WTC11 (cell line): ENCODE measurements at places on chromosomes 1 and 21. TPM values are rescaled to one million over a fixed set of nuclear protein-coding genes. Genes with fewer than 3 reads are reported as not detected.

DNA sequence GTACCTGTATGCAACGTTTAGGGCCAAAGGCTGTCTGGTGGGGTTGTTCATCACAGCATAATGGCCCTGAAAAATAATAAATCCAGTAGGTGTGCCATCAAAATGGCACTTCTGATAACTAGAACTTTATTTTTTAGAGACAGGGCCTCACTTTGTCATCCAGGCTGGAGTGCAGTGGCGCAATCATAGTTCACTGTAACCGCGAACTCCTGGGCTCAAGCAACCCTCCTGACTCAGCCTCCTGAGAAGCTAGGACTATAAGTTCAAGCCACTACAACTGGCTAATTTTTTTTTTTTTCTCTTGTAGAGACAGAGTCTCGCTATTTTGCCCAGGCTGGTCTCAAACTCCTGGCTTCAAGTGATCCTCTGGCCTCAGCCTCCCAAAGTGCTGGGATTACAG lies 4.7 kb downstream of the SNAPIN start:
- no peak for DNase-seq

GRCh38 chr1:23979387-23979880 lies 693 bp downstream of the SRSF10 start:
- no peak for DNase-seq

DNA sequence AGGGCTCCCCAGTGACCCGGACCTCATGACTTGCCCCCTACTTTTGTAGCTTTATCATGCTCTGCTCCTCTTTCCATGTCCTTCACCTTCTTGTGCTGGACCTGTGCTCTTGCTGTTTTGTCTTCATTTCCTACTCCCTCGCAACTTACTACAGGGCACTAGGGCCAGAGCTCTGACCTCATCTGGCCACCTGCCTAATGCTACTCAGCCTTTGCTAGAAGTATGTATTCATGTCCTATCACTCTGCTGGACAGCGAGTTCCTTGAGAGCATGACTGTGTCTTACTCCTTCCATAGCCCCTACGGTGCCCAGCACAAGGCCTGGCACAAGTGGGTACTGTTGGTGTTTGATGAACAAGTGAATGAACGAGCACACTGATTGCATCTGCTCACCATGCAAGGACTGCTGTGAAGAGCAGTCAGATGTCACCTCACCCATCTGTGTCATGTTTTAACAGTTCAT lies 1.9 kb downstream of the MTFR1L start:
- no peak for DNase-seq

FMO4 gene
- 1.8 to 3.8 TPM (median 3.6 TPM) in 3 replicates for total RNA-seq

RAB42 gene
- 8.9 to 12.6 TPM (median 10.1 TPM) in 3 replicates for total RNA-seq

DNA sequence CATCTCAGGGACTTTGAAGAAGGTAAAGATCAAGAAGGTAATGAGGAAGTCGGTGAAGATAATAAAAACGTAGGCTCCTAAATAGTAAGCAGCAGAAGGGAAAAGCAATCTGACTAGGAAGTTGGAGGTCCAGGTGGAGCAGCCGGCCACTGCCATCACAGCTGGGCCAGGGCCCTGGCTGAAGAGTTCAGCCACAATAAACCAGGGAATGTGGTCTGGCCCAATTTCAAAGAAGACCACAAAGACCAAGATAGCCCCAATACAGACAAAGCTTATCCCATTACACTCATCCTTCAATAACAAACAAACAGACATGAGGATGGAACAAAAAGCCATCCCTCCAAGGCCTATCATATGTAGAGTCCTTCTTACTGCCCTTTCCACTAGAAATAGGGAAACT lies 18.4 kb upstream of the JAK1 start:
- DNase-seq = no peak

EVA1B gene
- total RNA-seq = 32.0 to 45.2 TPM (median 41.5 TPM) in 3 replicates
